Calu3 (cell line): ENCODE measurements at places on chromosomes 12 and 14. TPM values are rescaled to one million over a fixed set of nuclear protein-coding genes. Genes with fewer than 3 reads are reported as not detected.

GRCh38 chr14:89443042-89443629, 26.1 kb upstream of the FOXN3 start:
- no peaks in the 10 kb centered on the region for H3K4me1 ChIP-seq
- DNase-seq, result no peak
- no peaks in the 10 kb centered on the region for H3K36me3 ChIP-seq
- H3K27ac ChIP-seq, result no peak overlapping the region

GRCh38 chr14:49461529-49462401, 124.4 kb downstream of the RPS29 start:
- peak; percentile 66 for DNase-seq
- no peaks in the 10 kb centered on the region for H3K36me3 ChIP-seq
- H3K27me3 ChIP-seq, result peaks cover 50% of the 10 kb centered on the region
- no peak overlapping the region for H3K27ac ChIP-seq
- no peaks in the 10 kb centered on the region for H3K4me1 ChIP-seq
- no peak overlapping the region for H3K4me3 ChIP-seq

GPR132 gene
- 1.4 TPM in 2 replicates for total RNA-seq

- peaks cover 22% of the 10 kb centered on the region for H3K27me3 ChIP-seq
- no peak for DNase-seq
- no peak overlapping the region for H3K4me3 ChIP-seq
- H3K4me1 ChIP-seq, result no peaks in the 10 kb centered on the region
- no peak overlapping the region for H3K27ac ChIP-seq
- no peaks in the 10 kb centered on the region for H3K36me3 ChIP-seq
These were observed 6.8 kb downstream of the PPP1R36 start for GRCh38 chr14:64556526-64556925.

DNA sequence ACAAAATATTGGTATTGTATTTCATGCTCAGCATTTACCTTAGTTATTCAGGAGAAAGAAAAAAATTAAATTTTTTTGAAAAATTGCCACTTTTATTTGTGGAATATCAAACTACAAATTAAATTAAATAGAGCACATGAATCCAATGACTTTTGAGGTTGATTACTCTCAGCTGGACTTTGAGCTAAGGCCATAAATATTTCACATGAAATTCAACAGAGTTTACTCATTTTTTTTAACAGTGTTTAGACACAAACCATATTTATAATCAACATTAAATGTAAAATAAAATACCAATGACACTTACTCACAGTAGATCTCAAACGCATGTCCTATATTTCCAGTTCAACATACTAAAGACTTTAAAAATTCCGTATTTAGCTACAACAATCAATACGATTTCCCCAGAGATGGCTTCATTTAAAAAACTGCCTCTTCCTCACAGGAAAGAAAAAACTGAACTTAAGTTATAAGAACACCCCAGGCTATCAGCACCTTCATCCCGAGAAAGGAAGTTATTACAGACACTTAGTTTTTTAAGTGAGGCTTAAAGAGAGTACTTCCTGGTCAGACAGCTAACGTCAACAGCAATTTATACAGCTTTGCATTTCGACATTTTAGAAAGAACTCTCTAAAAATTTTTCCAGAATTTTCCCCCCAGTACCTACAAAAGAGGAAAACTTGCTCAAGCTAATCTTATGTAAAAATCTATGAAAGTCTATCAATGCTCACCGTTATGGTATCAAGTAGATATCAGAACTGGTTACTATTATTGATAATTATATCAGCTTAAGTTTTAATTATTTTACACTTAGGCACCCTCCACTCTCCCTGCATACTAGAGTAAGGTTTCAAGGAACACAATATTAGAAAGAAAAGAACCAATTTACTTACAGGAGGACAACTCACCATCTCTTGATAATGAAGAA, 13.8 kb downstream of the TAOK3 start:
- H3K4me3 ChIP-seq, result peak overlapping the region; percentile 74
- H3K4me1 ChIP-seq, result peaks cover 24% of the 10 kb centered on the region
- DNase-seq, result no peak
- H3K27ac ChIP-seq, result peak overlapping the region; percentile 93
- peaks cover 25% of the 10 kb centered on the region for H3K36me3 ChIP-seq

DNA sequence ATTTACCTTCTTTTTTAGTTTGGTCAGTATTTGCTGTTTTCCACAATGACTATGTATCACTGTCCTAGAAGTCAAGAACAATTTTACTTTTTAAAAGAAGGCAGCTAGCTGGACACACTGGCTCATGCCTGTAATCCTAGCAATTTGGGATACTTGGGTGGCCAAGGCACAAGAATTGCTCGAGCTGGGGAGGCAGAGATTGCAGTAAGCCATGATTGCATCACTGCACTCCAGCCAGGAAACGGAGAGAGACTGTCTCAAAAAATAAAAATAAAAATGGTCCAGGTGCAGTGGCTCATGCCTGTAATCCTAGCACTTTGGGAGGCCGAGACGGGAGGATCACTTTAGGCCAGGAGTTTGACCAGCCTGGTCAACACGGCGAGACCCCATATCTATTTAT, 28.3 kb downstream of the MDM1 start:
- no peak overlapping the region for H3K4me3 ChIP-seq
- no peak overlapping the region for H3K27ac ChIP-seq
- DNase-seq, result no peak
- H3K27me3 ChIP-seq, result no peaks in the 10 kb centered on the region
- H3K36me3 ChIP-seq, result no peaks in the 10 kb centered on the region

ERP27 gene
- 0.17 and 2.3 TPM in 2 replicates for total RNA-seq

DNA sequence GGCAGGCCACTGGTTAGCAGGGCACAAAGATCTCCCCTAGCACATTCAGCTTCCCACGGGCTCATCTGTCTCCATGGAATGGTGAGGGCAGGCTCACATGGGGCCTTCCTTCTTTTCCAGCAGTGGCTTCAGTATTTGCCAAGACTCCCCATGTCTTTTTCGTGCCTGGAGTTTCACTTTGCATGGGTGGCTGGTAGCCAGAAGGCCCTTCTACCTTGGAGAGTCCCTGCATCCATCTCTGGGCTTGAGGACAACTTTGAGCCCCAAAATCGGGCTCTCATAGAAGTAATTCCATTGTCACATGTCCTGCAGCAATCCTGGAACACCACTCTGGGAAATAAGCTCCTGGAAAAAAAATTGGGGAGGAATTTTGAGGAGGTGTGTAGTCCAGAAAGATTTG, 42.1 kb downstream of the NFKBIA start:
- H3K27me3 ChIP-seq, result no peaks in the 10 kb centered on the region
- H3K27ac ChIP-seq, result no peak overlapping the region
- no peak overlapping the region for H3K4me3 ChIP-seq
- DNase-seq, result no peak
- H3K4me1 ChIP-seq, result peaks cover 26% of the 10 kb centered on the region

DNA sequence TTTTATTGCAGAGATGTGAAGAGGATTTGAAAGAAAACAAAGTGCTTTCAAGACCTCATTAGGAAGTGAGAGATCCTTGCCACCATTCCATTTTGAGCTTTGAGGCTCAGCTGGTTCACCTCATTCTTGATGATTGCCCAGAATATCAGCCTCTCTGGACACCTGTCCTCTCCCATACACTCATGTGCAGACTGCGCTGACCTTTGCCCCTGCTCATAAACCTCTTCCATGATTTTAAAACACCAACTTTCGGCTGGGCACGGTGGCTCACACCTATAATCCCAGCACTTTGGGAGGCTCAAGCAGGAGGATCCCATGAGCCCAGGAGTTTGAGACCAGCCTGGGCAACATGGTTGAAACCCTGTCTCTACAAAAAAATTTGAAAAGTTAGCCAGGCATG, 8.9 kb downstream of the COX14 start:
- peaks cover 15% of the 10 kb centered on the region for H3K36me3 ChIP-seq
- no peak overlapping the region for H3K4me3 ChIP-seq

GRCh38 chr12:62006076-62006732, 254.0 kb upstream of the USP15 start:
- no peaks in the 10 kb centered on the region for H3K27me3 ChIP-seq
- H3K36me3 ChIP-seq, result no peaks in the 10 kb centered on the region
- H3K27ac ChIP-seq, result no peak overlapping the region
- DNase-seq, result peak; percentile 45

- H3K27ac ChIP-seq, result no peak overlapping the region
- no peak overlapping the region for H3K4me3 ChIP-seq
- H3K27me3 ChIP-seq, result no peaks in the 10 kb centered on the region
- peaks cover 33% of the 10 kb centered on the region for H3K4me1 ChIP-seq
- H3K36me3 ChIP-seq, result peaks cover 10% of the 10 kb centered on the region
- DNase-seq, result no peak
These were observed 14.2 kb downstream of the TRPV4 start for GRCh38 chr12:109818905-109819500.

GRCh38 chr12:107372229-107372658, 278.9 kb upstream of the CRY1 start:
- DNase-seq, result no peak
- no peak overlapping the region for H3K4me3 ChIP-seq
- no peaks in the 10 kb centered on the region for H3K36me3 ChIP-seq
- H3K4me1 ChIP-seq, result no peaks in the 10 kb centered on the region
- no peak overlapping the region for H3K27ac ChIP-seq

GRCh38 chr14:75753696-75754095, 92.7 kb downstream of the TTLL5 start:
- no peaks in the 10 kb centered on the region for H3K4me1 ChIP-seq
- H3K27me3 ChIP-seq, result no peaks in the 10 kb centered on the region
- H3K4me3 ChIP-seq, result no peak overlapping the region
- no peak overlapping the region for H3K27ac ChIP-seq

- H3K27me3 ChIP-seq, result no peaks in the 10 kb centered on the region
- H3K4me3 ChIP-seq, result no peak overlapping the region
- no peak for DNase-seq
- H3K4me1 ChIP-seq, result no peaks in the 10 kb centered on the region
- H3K27ac ChIP-seq, result no peak overlapping the region
These were observed 104.2 kb downstream of the ST8SIA1 start for GRCh38 chr12:22230280-22230794.

RDH16 gene
- 0.24 and 0.28 TPM in 2 replicates for total RNA-seq

- no peaks in the 10 kb centered on the region for H3K36me3 ChIP-seq
- DNase-seq, result no peak
- no peak overlapping the region for H3K27ac ChIP-seq
- peaks cover 88% of the 10 kb centered on the region for H3K27me3 ChIP-seq
These were observed 85.4 kb downstream of the PHETA1 start for GRCh38 chr12:111283521-111283920.

CNTN1 gene
- total RNA-seq, result not detected in 2 replicates

- no peaks in the 10 kb centered on the region for H3K4me1 ChIP-seq
- H3K36me3 ChIP-seq, result no peaks in the 10 kb centered on the region
- H3K4me3 ChIP-seq, result no peak overlapping the region
- H3K27me3 ChIP-seq, result no peaks in the 10 kb centered on the region
- no peak overlapping the region for H3K27ac ChIP-seq
- DNase-seq, result no peak
These were observed 370.7 kb downstream of the TMTC2 start for GRCh38 chr12:83057436-83057835.

GRCh38 chr12:70417121-70417520, 51.0 kb downstream of the KCNMB4 start:
- no peak overlapping the region for H3K4me3 ChIP-seq
- no peaks in the 10 kb centered on the region for H3K36me3 ChIP-seq
- H3K27ac ChIP-seq, result no peak overlapping the region

ADCY6 gene
- 39.0 and 42.9 TPM in 2 replicates for total RNA-seq

FAM161B gene
- 1.6 and 1.7 TPM in 2 replicates for total RNA-seq

PLA2G1B gene
- not detected in 2 replicates for total RNA-seq

GRCh38 chr12:84079626-84080025, 833.0 kb downstream of the SLC6A15 start:
- no peak overlapping the region for H3K27ac ChIP-seq
- H3K36me3 ChIP-seq, result no peaks in the 10 kb centered on the region
- no peaks in the 10 kb centered on the region for H3K27me3 ChIP-seq

MMP17 gene
- total RNA-seq, result 0.61 and 1.4 TPM in 2 replicates

DNA sequence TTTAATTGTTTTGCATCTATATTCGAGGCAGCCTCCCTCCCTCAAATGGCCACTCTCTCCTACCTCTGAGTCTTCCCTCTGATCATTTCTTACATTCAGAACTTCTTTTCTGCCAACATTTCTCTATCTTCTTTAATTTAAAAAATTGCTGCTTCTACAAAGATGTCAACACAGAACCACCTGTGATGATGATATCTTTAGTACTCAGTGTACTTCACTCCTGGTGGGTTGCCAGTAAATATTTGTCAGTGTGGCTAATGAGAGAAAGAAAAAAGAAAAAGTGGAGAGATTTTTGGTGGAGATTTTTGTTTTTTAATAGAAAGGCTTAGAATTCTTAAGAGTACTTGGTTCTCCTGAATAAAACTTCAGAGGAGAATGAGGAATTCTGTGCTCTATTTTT, 8.1 kb downstream of the RIC8B start:
- no peak overlapping the region for H3K27ac ChIP-seq
- no peak overlapping the region for H3K4me3 ChIP-seq
- no peaks in the 10 kb centered on the region for H3K36me3 ChIP-seq
- DNase-seq, result no peak

PDE3A gene
- 19.6 and 19.9 TPM in 2 replicates for total RNA-seq

DNA sequence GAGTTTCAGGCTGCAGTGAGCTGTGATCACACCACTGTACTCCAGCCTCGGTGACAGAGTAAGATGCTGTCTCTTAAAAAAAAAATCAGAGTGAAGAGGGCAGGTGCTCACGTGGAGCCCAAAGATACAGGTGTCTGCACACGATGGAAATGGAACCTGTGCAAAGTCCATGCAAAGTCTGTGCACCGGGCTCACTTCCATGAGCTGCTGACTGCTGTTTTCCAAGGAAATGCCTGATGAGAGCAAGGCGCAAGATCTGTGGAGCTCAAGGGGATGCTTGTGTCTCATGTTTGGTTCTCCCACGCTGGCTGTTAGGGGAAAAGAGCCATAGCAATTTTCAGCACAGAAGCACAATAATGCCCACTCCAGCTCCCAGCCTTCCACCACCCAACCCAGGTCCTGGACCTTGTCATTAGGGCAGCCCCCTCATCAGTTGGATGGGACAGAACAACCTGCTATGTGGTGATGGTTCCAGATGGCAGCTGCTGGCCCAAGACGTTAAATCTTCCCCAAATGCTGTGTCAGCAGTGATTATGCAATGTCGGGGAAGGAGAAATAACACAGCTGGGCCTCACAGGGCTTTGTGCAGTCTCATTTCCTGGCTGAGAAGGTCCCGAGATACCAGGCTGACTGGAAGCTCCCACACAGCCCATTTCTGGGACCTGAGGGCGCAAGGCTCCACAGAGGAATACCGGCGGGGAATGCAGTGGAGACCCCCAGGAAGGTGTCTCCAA, 27.9 kb upstream of the DICER1 start:
- DNase-seq, result no peak
- peaks cover 25% of the 10 kb centered on the region for H3K4me1 ChIP-seq
- H3K4me3 ChIP-seq, result no peak overlapping the region
- H3K27me3 ChIP-seq, result no peaks in the 10 kb centered on the region
- peaks cover 31% of the 10 kb centered on the region for H3K36me3 ChIP-seq

GRCh38 chr14:60720962-60721325, 3.2 kb downstream of the SIX4 start:
- peak overlapping the region; percentile 92 for H3K4me3 ChIP-seq
- peaks cover 11% of the 10 kb centered on the region for H3K4me1 ChIP-seq
- H3K27me3 ChIP-seq, result no peaks in the 10 kb centered on the region
- peak overlapping the region; percentile 36 for H3K27ac ChIP-seq
